Activated naive CD8-positive, alpha-beta T cell treated with anti-CD3 and anti-CD28 coated beads for 36 hours (primary cell): ENCODE measurements at places on chromosomes 16 and 17. TPM values are rescaled to one million over a fixed set of nuclear protein-coding genes. Genes with fewer than 3 reads are reported as not detected.

GLP2R gene
- total RNA-seq: not detected

GNGT2 gene
- 28.4 TPM for total RNA-seq

EFCAB5 gene
- total RNA-seq: 1.1 TPM

KRT20 gene
- not detected for total RNA-seq

PLXDC1 gene
- 0.54 TPM for total RNA-seq

KCNH4 gene
- 0.39 TPM for total RNA-seq

PPL gene
- total RNA-seq: not detected

PERCC1 gene
- 0.25 TPM for total RNA-seq

NDRG4 gene
- 7.3 TPM for total RNA-seq

DNA sequence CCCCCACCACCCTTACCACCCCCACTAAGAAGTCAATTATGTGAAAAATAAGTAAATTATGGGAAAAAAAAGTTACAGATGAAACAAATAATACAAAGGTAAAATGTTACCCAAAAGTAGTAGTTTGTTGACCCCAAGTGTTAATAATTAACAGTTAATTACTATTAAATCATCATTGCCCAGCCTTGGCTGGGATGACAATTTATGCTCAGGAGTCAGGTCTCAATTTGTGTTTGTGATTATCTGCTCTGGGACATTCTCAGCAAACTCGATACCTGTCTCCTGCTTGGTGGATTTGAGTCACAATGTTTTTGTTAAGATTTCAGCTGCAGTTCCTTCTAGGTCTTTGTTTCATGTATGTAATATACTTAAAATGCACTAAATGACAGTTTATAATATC, 172.3 kb upstream of the IRX3 start:
- no peak overlapping the region for H3K27ac ChIP-seq
- DNase-seq: no peak
- H3K27me3 ChIP-seq: peaks cover 7% of the 10 kb centered on the region
- H3K4me3 ChIP-seq: no peak overlapping the region
- H3K36me3 ChIP-seq: no peaks in the 10 kb centered on the region

GRCh38 chr16:87569601-87570571, 32.4 kb upstream of the JPH3 start:
- peaks cover 9% of the 10 kb centered on the region for H3K27me3 ChIP-seq
- no peak for DNase-seq

GRCh38 chr17:45032174-45032541, 19.3 kb downstream of the DCAKD start:
- no peak overlapping the region for H3K27ac ChIP-seq
- peaks cover 12% of the 10 kb centered on the region for H3K36me3 ChIP-seq
- H3K4me3 ChIP-seq: no peak overlapping the region
- peaks cover 7% of the 10 kb centered on the region for H3K4me1 ChIP-seq
- DNase-seq: no peak

DNA sequence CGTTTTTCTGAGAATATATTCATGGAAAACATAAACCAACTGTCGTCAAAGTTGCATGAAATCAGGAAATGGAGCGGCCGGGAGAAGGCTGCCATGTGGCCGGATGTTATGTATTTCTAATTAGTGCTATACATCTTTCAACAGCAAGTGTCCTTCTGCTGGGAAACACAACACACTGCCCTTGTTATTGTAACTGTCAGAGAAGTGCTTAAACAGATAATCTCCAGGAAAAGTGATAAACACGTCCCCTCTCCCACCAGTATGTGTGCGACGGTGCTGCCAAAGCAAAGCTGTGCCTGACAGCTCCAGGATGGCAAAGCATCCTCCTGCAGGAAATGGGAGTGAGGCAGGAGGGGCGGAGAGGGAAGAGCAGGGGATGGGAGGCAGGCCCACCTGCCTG, 111.8 kb downstream of the SMG6 start:
- DNase-seq: no peak
- peaks cover 55% of the 10 kb centered on the region for H3K4me1 ChIP-seq
- H3K27me3 ChIP-seq: no peaks in the 10 kb centered on the region
- H3K4me3 ChIP-seq: no peak overlapping the region
- H3K27ac ChIP-seq: no peak overlapping the region

- no peaks in the 10 kb centered on the region for H3K27me3 ChIP-seq
- peaks cover 11% of the 10 kb centered on the region for H3K4me1 ChIP-seq
- H3K36me3 ChIP-seq: peaks cover 20% of the 10 kb centered on the region
Measured at GRCh38 chr17:72997559-72997958, 94.9 kb downstream of the SLC39A11 start.

GRCh38 chr17:3910420-3911270, 5.6 kb downstream of the P2RX1 start:
- peaks cover 1% of the 10 kb centered on the region for H3K36me3 ChIP-seq
- H3K4me1 ChIP-seq: peaks cover 31% of the 10 kb centered on the region

DNA sequence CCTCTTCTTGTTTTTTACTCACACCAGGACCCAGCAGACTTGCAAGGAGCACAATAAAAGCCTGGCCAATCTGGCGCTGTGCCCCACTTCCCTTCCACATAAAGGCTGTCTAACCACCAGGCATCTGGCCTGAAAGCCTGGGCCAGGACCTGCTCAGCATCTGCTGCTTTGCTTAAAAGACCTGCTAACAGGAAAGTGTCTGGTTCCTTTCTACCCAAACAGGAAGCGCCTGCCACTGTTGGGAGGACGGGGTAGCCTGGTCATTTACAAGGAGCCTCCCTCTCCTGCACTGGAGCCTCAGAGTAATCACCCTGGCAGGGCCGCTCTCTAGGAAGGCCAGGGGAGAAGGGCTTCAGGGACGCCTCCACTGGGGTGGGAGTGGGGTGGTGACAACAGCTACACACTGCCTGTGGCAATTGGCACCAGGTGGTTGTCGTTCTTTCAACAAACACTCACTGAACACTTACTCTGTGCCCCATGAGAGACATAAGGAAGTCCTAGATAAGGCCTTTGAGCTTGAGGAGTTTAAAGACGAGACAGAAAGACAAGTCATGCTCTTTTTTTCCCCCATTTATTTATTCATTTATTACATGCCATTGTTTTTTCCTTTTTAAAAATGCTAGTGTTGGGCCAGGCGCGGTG, 6.3 kb upstream of the MMP28 start:
- H3K27me3 ChIP-seq: peaks cover 5% of the 10 kb centered on the region
- H3K4me3 ChIP-seq: no peak overlapping the region
- peak overlapping the region; percentile 62 for H3K27ac ChIP-seq
- DNase-seq: peak; percentile 20

- DNase-seq: no peak
- H3K4me3 ChIP-seq: no peak overlapping the region
- peaks cover 35% of the 10 kb centered on the region for H3K36me3 ChIP-seq
- no peaks in the 10 kb centered on the region for H3K4me1 ChIP-seq
- H3K27me3 ChIP-seq: no peaks in the 10 kb centered on the region
- H3K27ac ChIP-seq: no peak overlapping the region
Measured at GRCh38 chr16:78392585-78393195, 293.2 kb downstream of the WWOX start.

- H3K36me3 ChIP-seq: no peaks in the 10 kb centered on the region
- no peak within 1 kb of the TSS for H3K4me3 ChIP-seq
- H3K27ac ChIP-seq: no peak within 1 kb of the TSS
- H3K27me3 ChIP-seq: no peaks in the 10 kb centered on the region
Measured at GRCh38 chr17:76027159-76027839, at the start of gene EVPL. EVPL (minus strand) TSS chr17:76027306; CDS start chr17:76027198, 108 bp downstream.

DNA sequence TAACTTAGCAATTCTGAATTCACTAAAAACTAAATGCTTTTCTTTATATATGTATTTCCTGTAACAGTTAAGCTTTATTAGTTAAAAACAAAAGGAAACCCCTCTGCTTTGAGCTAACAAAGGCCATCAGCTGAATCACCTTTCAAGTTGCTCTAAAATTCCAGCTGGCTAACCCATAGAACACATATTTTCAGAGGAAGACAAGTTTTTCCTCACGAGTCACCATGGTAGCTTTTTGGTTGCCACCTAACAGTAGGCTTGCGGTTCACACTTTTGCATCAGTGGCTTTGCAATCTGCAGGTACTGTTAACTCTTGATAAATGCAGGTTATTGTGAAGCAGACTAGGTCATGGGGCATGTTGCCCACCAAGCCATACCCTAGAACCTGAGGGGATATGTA, 57.6 kb upstream of the IRX5 start:
- no peak overlapping the region for H3K4me3 ChIP-seq
- peaks cover 15% of the 10 kb centered on the region for H3K27me3 ChIP-seq
- H3K4me1 ChIP-seq: no peaks in the 10 kb centered on the region
- no peak for DNase-seq
- H3K27ac ChIP-seq: no peak overlapping the region
- no peaks in the 10 kb centered on the region for H3K36me3 ChIP-seq

GRCh38 chr16:68083239-68083781, 1.9 kb upstream of the NFATC3 start:
- peaks cover 59% of the 10 kb centered on the region for H3K4me1 ChIP-seq
- no peaks in the 10 kb centered on the region for H3K27me3 ChIP-seq
- H3K27ac ChIP-seq: peak overlapping the region; percentile 96
- no peak for DNase-seq

- no peak for DNase-seq
- no peak overlapping the region for H3K4me3 ChIP-seq
- H3K27me3 ChIP-seq: peaks cover 19% of the 10 kb centered on the region
- H3K36me3 ChIP-seq: no peaks in the 10 kb centered on the region
- H3K4me1 ChIP-seq: no peaks in the 10 kb centered on the region
Measured at GRCh38 chr16:19136549-19137196, 22.9 kb downstream of the ITPRIPL2 start.

DNA sequence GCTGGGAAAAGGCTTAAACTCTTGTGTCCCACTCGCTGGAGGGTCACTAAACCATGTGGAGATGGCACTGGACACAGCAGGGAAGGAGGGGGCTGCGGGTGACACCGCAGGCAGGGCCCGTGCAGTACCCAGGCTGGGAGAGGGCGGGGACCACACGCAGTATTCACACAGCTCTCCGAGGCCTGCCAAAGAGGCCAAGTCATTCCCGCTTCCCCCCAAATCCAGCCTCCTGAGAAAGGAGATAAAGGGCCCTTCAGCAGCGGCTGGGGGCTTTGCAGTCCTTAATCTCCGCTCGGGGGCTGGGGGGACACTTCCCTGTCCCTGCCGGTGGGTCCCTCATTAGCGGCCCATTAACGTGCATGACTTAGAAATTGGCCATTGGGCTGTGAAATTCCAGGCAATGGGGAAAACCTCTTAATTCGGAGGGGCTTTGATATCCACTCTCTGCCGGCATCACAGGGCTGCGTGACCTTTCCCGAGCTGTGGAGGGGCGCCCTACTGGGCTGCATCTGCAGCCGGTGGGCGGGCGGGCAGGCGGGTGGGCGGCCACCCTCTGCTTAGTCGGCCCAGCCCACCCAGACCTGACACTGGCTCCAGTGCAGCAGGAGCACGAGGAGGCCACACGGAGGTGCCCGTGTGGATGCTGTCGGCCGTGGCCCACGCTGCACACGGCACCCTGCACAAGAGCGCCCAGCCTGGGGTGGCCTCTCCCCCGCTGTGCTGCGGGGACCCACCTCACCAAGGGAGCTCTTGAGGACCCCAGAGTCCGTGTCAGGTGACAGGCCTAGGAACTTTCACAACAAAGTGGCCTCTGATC, 2.6 kb upstream of the SLC38A8 start:
- H3K27me3 ChIP-seq: peaks cover 37% of the 10 kb centered on the region
- H3K36me3 ChIP-seq: no peaks in the 10 kb centered on the region
- H3K4me3 ChIP-seq: no peak overlapping the region
- no peak overlapping the region for H3K27ac ChIP-seq
- no peak for DNase-seq
- H3K4me1 ChIP-seq: peaks cover 5% of the 10 kb centered on the region

- H3K4me3 ChIP-seq: no peak overlapping the region
- H3K4me1 ChIP-seq: no peaks in the 10 kb centered on the region
- no peaks in the 10 kb centered on the region for H3K27me3 ChIP-seq
- no peaks in the 10 kb centered on the region for H3K36me3 ChIP-seq
- no peak overlapping the region for H3K27ac ChIP-seq
Measured at GRCh38 chr17:31588512-31588911, 197.0 kb downstream of the RAB11FIP4 start.

DNA sequence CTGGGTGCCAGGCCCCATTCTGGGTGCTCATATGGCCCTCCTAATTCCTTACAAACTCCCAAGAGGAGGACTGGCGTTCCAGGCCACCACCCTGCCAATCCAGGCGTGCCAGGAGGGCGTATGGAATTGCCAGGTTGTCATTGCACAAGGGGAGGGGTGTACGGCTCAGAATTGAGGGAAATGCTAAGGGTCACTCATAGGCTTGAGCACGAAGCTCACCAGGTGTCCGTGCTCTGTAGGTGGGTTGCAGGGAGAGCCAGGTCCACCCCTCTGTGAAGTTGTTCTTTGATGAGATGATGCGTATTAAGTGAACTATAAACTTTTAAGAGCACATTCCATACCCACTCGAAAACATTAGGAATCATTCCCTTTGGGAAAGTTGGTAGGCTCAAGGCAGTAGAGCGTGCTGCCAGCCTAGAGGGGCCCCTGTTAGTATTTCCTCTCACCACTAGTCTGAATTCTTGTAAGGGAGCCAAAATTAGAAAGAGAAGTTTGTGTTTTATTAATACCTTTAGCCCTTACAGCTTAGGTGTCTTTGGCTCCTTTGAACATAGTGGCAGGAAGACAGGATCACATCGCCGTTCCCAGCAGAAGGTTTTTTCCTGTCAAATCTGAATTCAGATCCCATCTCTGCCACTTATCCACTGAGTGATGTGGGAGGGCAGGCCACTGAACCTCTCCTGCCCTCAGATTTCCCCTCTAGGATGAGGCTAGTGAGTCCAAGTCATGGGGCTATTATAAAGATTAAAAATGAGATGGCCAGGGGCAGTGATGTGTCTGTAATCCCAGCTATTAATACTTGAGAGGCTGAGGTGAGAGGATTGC, 38.7 kb upstream of the NFAT5 start:
- no peak overlapping the region for H3K27ac ChIP-seq
- H3K36me3 ChIP-seq: peaks cover 5% of the 10 kb centered on the region
- no peaks in the 10 kb centered on the region for H3K27me3 ChIP-seq
- DNase-seq: no peak
- H3K4me3 ChIP-seq: no peak overlapping the region

- no peak overlapping the region for H3K27ac ChIP-seq
- H3K4me3 ChIP-seq: no peak overlapping the region
- no peaks in the 10 kb centered on the region for H3K36me3 ChIP-seq
- DNase-seq: no peak
- no peaks in the 10 kb centered on the region for H3K4me1 ChIP-seq
Measured at GRCh38 chr17:43853546-43853945, 6.6 kb downstream of the CD300LG start.

DNA sequence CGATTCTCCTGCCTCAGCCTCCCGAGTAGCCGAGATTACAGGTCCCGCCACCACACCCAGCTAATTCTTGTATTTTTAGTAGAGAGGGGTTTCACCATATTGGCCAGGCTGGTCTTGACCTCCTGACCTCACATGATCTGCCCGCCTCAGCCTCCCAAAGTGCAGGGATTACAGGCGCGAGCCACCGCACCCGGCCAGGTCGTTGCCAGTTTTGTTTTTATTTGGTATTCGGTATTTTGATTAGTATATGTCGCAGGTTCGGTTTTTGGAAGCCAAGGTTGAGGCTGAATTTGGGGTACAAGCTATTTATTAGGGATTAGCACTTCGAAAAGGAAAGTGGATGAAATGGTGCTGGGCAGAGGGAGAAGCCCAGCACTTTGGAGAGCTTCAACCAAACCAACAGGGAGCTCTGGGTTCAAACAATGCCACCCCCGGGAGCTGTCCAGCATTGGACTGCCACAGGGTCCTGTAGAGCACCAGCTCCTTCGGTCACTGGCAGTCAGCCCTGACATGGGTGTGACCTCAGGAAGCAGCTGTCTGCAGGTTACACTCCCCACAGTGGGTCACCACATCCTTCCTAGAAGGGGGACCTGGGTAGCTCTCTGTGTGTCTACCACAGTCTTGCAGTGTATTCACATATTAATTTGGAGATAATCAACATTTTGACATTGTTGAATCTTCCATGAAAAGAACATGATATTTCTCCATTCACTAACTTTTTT, 1.5 kb upstream of the CLEC10A start:
- peaks cover 20% of the 10 kb centered on the region for H3K4me1 ChIP-seq
- no peaks in the 10 kb centered on the region for H3K36me3 ChIP-seq
- H3K27me3 ChIP-seq: peaks cover 11% of the 10 kb centered on the region
- no peak overlapping the region for H3K4me3 ChIP-seq
- H3K27ac ChIP-seq: no peak overlapping the region
